Right lung (tissue), 10 donors: ENCODE measurements at places on chromosomes 5 and 9. TPM values are rescaled to one million over a fixed set of nuclear protein-coding genes. Genes with fewer than 3 reads are reported as not detected.

DNA sequence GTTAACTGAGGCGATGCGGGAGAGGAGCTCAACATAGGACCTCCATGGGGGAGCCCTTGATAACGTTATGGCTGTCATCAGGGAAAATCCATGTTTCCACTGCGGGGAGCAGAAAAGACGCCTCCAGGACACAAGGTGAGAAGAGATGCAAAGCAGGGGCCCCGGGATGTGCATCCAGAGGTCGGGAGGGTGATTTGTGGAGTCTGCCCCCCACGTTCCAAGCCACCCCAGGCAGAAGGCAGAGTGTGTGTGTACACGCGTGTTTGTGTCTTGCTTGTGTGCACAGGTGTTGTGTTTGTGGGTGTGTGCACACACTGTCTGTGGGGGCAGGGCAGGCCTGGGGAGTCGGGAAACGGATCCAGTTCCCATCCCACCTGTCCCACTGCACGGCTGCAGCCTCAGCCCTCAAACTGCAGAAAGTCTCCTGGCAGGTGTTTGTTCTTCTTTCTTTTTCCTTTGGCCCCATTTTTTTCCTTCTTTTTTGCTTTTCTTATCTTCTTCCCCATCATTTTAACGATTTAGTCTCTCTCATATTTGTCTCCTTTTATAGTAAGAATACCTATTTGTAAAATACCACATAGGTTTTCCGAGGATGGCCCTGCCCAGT lies 17.4 kb upstream of the PLEKHG4B start:
- no peak for DNase-seq

GRCh38 chr9:35341585-35341984 lies 148.3 kb upstream of the RUSC2 start:
- DNase-seq = peak; percentile 21

DNA sequence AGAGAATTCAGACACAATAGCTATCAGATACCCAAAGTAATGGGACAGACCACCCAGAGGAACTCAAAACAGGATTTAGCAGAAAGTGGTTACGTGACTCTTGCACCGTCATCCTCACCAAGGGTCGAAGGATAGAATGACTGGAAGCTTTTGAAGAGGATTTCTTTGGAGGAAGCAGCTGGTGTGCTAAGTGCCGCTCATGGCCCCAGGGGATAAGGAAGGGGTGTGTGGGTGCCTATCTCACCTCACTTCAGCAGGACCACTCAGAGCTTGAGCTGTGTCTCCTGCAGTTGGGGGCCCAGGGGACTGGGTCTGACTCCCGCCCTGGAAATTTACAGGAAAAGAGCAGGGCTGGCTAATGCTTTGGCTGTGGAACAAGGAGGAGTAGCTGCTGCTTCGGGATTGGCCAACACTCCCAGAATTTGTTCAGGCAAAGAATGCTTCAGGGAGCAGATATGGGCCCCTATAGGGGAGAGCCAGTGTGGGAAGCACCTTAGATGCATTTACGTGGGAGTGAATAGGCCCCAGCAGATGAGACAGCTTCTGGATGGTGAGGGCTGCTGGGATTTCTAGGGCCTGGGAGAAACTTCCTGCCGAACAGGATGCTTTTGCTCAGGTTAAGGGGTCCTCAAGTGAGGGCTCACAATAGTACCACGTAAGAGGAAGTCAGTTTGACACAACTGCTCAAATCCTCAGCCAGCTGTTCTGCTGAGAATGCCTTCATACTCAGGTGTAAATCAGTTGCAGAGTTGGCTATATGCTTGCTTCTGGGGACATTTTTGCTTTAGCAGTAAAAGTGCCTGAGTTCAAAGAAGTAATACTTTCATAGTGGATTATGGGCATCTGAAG lies 29.1 kb upstream of the TOMM5 start:
- no peak for DNase-seq

DNA sequence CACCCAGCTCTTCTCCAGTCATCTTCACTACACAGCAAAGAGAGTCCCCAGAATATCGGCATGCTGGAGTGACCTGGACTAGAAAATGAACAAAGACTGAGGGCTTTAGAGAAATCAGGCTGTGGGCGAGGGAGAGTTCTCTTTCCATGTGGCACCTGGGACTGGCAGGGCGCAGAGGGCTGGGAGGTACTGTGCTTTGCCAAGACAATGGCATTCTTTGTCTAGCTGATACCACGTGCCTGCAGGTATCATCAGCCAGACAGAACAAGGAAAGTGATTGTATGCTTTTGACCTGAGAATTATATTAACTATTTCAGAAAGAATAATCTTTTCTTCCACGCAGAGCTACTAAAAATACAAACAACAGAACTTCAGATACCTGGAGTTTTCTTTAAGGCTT lies 30.5 kb downstream of the DDX31 start:
- no peak for DNase-seq

DNA sequence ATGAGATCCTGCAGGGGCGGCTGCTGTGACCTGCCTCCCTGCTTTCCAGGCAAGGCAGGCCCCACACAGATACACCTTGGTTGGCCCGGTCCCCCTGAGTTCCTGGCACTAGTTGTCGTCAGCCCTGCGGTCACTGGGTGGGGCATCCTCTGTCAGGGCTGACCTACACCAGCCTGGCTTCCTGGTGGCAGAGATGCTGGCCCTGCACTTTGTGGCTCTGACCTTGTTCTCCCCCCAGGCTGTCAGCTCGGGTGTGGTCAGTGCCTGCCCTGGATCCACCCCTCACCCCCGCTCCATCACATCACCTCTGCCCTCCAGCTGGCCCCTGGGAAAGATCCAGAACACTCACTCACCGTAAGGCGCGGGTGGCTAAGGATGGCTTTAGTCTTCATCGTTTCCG lies 74.1 kb downstream of the PHF2 start:
- DNase-seq = no peak

DNA sequence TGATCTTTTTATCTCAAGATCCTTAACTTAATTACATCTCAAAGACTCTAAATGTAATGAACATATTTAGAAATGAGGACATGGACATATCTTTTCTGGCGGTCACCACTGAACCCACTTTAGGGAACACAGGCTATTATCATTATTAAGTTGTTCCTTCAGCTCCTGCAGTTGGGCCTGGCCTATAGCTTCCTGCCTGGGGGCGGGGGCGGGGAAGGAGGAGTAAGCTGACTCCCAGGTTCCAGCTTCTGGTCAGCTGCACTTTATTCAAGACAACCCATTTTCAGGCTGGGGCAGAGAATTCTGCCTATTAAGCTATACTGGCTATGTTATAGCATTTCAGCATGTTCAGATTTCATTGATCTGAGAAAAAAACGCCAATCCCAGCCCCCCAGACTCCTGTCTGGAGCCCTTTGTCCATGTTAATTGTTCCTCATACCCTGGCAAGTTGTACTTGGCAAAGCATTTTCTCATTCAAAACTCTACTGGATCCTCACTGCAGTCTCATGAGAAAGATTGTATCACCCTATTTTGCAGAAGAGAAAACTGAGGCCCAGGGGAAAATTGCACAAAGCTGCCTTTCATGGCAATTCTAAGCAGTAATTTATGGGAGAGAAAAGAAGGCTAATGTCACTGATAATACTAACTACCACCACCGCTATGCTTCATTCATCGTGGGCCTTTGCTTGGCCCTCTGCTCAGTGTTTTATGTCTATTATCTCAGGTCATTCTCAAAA lies 25.1 kb downstream of the COL15A1 start:
- no peak for DNase-seq

DNA sequence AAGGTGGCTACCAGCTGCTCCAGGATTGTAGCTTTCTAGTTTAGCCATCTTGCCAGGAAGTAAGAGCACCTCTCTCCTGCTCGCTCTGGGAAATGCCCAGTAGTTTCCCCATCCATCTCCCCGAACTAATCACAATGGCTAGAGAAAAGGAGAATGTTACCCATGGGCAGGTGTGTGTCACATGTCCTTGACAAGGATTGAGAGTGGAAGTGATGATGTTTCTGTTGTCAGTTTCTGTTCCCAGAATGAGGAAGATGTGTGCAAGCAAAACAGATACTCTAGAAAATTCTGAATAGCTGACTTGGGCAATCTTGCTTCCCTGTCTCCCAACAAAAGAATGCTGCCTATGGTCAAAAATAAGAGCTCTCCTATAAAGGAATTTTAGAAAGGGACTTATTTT lies 429.5 kb downstream of the EBF1 start:
- no peak for DNase-seq

GRCh38 chr5:135220394-135221186 lies 178.4 kb downstream of the MACROH2A1 start:
- no peak for DNase-seq

DNA sequence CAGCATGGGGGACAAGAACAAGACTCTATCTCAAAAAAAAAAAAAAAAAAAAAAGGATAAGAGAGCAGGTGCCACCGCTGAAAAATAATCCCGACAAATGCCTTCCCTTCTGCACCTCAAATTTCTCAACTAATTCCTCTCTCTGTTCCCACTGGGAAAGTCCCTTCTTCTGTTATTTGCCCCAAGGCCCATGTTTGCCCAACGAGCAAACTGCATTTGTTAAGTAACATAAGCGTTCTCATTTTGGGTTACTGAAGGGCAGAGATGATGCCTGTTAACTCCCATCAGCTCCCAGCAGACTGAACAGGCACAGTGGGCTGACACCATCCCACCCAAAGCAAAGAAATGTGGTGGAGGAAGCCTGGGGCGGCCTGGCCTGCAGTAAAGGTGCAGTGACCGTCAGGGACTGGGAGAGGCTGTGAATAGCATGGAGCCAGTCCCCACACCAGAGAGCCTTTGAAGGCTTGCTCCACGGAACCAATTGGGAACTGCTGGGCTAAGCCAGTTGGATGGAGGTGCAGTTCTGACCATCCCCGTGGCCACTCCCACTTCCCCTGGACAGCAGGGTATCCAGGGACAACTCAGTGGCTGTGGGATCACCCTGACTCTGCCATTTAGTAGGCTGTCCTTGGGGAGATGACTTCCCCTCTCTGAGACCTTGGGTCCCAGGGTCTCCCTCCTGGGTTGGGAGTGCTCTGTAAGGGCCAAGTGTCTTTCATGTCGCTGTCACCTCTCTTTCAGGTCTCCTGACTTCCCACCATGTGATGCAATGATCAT lies 149.7 kb upstream of the IER5L start:
- DNase-seq = no peak

GRCh38 chr5:36459176-36460135 lies 146.9 kb upstream of the SLC1A3 start:
- DNase-seq = no peak

DNA sequence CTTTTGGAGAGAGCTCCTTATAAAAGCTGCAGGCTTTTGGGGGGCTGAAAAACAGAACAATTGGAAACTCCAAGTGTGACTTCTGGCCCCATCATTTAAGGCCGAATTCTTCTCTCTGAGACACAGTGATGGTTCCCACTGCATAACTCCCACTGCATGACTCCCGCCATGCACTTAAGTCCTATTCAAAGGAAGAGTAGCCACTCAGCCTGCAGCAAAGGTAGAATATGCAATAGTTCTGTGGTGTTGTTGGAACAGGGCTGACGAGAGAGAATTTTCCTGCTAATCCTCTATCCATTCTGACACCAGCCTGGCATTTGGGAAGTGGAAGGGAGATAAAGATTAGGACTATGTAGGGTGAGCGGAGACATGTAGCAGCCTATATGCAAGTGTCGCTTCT lies 185.6 kb upstream of the ZNF462 start:
- DNase-seq = no peak

DNA sequence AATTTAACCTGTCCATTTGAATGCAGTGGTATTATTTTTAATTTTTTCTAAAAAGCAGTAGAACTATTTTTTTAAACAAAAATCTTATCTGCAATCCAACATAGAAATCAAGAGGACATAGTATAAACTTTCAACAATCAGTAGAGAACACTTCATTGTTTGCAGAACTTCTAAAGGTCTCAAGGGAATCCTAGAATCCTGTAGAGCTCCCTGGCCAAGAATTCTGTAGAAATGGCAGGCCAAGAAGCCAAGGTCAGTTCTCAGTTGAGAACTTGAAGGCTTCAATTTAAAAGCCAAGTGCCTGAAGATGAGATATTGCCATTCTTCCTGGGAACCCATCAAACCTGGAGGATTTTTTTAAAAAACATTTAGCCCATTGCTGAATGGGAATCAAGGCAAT lies 199.2 kb upstream of the KLF4 start:
- no peak for DNase-seq

- DNase-seq = peak; percentile 80
Observed at GRCh38 chr5:126600631-126601511, at the start of gene PHAX. Gene PHAX, plus strand, starts transcription at chr5:126600947. Its CDS starts 16 bp downstream, at chr5:126600963.

DNA sequence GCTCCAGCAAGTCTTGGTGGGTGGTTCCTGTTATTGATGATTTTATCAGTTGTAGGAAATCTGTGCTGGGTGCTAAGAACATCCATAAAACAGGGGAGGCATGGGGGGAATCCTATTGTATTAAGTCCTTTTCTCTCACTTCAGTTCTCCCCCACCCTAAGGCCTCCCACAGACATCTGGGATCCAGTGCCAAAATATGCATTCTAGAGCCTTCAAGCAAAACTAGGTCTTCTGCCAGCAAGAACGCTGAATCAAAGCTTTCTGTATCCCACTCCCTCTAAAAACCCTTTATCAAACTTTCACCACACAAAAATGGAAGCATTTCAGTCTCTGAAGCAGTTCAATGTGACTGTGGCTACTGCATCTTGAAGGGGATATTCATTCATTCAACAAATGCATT lies 281.9 kb downstream of the GAS1 start:
- DNase-seq = no peak

DNA sequence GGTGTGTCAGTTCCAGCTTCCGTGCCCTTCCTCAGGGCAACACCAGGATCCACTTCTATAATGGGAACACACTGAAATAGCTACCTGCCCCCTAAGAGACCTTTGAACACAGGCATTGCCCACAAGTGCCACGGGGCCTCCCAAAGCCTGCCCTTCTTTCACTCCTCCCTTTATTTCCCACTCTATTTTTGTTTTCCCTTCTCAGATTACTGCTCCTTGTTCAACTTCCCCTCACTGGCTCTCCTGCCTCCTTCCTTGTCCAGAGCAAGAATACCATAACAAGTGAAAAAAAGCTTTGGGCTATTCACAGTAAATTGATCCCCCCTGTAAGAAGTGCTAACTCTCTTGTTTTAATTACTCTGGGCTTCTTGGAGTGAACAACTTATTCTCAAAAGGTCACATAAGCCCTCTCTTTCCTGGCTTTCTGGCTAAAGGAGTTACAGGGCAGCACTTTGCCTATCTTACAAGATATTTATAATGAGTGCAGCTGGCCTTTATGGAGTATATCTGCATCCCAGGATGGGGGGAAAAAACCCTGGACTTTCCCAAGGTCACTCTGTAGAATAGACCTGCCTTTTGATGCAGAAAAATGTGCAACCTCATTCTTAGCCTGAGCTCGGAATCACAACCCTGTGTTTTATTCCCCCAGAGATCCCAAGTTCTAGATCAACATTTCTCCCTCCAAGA lies 11.3 kb downstream of the CTXN3 start:
- DNase-seq = no peak

- DNase-seq = no peak
Observed at GRCh38 chr5:173890195-173890991, 2.2 kb downstream of the CPEB4 start.

- DNase-seq = peak; percentile 23
Observed at GRCh38 chr5:141326088-141326854, 4.0 kb upstream of the PCDHGA1 start.

Gene SPATA31A3
- polyA plus RNA-seq = not detected

Gene GPR151
- polyA plus RNA-seq = not detected

Gene SERF1A
- 5.2 TPM for polyA plus RNA-seq

Gene RFESD
- 3.4 TPM for polyA plus RNA-seq

Gene NTNG2
- 0.54 TPM for polyA plus RNA-seq

Gene OR1Q1
- not detected for polyA plus RNA-seq

Gene FOXD4L3
- 0.28 TPM for polyA plus RNA-seq
